ENCODE measurements at places on chromosomes 1 and 21.

DNA sequence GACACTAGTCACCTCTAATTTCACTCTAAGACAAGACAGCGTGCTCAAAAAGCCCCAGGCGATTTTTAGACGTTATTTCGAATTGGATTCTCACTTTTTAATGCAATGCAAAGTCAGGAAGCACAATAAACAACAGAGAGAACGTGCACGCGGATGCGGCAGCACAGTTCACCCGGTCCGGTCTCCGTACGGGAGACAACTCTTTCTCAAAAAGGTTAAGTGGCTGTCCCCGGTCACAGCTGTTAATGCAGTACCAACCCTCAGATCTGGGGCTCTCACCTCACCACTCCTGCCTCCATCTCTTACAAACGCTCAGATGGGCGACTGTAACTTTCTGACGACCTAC lies 1.2 kb downstream of the HP1BP3 start:
- DNase-seq = no peak

GRCh38 chr1:166933633-166934032 lies 41.7 kb downstream of the ILDR2 start:
- DNase-seq = no peak

GRCh38 chr1:88552226-88552625 lies 131.8 kb upstream of the PKN2 start:
- DNase-seq = no peak

GRCh38 chr1:24963099-24963872 lies 33.2 kb upstream of the RUNX3 start:
- peak; percentile 41 for DNase-seq

DNA sequence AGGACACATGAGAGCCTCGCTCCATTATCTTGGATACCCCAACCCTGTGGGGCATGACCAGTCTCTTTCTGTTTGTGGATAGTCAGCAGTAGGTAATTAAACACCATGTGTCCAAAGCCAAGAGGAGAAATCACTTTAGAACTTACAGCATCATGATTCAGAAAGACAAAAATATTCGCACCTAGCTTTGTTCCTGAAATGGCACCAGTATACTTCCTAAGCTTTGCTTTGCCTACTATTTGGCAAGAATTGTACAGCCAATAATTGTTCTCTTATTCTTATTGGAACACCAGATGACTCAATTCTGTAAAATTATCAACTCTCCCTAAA lies 24.2 kb downstream of the TNFRSF9 start:
- DNase-seq = no peak

GRCh38 chr1:6511561-6512244 lies 20.2 kb upstream of the PLEKHG5 start:
- no peak for DNase-seq

DNA sequence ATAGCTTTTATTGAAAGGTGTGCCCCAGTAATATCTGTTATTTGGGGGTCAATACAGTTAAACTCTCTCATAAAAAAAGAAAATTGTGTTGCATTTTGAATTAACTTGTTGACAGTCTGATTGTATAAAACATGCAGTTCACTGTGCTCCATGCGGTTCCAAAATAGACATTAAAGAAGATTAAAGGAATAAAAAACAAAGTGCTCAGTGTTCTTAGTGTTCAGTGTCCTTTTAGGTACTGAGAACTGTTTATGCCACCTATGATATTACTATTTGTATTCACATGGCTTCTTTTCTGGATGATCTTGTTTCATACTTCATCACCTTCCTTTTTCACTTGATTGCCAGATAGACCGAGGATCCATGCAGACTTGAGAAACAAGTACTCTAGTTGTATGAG lies 15.3 kb upstream of the SGIP1 start:
- DNase-seq = no peak

DNA sequence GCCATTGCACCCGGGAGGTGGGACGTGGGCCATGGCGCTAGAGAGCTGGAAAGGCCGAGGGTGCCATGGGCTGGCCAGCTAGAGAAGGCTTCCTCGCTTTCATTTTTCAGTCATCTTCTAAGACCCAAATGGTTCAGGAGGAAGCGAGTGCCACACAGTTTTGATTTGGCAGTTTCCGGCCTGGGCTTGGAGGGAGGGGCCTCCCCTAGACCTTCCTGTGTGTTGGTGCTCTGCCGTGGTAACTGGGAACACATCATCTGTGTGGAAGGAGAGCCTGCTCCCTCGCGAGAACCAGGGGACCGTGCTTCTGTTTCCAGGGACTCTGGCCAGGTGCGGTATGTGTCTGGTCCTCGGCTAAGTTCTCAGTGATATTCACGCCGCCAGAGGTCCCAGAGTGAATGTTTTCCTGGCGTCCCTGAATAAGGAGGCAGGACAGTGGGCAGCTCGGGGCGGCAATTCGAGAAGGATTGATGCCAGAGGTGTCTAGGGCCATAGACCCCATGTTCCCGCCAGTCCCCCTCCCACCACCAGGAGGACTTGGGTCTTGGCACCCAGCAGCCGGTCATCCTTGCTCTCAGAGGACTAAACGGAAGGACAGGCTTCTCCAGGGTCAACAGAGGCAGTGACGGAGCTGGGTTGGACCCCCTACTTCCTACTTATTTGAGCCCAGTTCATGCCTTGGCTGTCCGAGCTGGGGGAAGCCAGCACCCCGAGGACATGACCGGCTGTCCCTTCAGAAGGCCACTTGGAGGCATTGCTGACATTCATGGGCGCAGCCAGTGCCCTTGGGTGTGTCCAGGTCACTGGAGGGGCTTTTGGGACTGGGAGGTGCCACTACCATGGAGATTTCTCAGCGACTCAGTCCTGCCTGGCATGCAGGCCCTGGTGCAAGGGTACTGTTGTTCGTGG lies 2.7 kb upstream of the NPHP4 start:
- DNase-seq = peak; percentile 54

- no peak for DNase-seq
Measured at GRCh38 chr1:104884939-104885338, 1135.2 kb downstream of the AMY1C start.

GRCh38 chr1:217343907-217344306 lies 287.0 kb downstream of the GPATCH2 start:
- DNase-seq = no peak

- DNase-seq = no peak
Measured at GRCh38 chr21:18244671-18245463, at the start of gene CHODL. Gene CHODL (plus strand): TSS chr21:18244833. CDS start chr21:18245224, 391 bp downstream.

DNA sequence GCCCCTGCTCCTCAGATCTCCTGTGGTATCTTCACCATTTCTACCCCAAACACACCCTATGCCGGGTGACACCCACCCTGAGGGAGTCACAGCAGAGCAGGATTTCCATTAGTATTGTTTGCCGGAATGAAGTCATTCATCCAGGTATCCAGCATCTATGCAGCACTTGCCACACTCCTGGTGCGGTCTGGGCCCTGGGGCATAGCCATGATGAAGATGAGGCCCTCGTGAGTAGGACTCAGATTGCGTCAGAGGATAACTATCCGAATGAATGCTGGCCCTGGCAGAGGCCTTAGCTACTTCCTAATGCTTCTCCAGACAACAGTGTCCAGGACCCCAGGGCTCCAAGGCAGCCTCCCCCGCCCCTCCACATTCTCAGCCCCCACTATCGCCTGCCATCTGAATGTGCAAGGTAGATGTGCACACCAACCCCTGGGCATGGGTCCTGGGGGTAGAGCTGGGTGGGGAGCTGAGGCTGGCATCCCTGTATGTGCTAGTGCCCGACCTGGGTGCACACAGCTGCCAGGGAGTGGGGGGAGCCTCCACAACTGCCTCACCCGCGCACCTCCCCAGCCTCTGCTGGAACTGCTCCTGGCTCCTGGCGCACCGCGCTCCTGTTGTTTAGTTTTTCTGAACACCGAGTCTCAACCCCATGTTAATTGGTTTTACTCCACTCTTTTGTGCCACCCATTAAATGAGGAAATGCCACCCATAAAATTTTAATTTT lies 25.5 kb upstream of the ZC3H12A start:
- no peak for DNase-seq

DNA sequence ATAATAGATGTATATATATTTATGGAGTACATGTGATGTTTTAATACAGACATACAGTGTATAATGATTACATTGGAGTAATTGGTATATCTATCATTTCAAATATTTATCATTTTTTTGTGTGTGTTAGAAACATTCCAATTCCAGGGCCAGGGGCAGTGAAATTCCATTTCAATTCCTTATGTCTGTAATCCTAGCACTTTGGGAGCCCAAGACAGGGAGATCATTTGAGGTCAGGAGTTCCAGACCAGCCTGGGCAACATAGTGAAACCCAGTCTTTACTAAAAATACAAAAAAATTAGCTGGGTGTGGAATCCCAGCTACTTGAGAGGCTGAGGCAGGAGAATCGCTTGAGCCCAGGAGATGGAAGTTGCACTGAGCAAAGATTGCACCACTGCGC lies 30.4 kb upstream of the PDC start:
- no peak for DNase-seq

GRCh38 chr1:204171751-204172178 lies 5.6 kb upstream of the REN start:
- DNase-seq = no peak

DNA sequence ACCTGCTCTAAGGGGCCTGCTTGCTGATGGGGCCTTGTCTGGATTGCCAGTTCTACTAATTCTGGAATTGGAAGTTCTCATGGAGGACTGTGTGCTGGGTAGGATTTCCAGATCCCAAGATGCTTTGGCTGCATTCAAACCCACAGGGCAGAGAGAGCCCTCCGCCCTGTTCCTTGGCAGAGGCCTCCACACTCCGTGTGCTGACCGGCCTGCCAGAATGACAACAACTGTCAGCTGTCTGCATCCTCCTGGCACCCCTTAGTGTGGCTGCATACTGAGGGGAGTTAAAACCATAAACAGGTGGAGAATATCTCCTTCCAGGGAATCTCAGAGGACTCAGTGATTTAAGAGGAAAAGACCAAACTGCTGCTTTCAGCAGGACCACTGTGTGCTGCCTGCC lies 60.7 kb downstream of the ADARB1 start:
- DNase-seq = no peak

DNA sequence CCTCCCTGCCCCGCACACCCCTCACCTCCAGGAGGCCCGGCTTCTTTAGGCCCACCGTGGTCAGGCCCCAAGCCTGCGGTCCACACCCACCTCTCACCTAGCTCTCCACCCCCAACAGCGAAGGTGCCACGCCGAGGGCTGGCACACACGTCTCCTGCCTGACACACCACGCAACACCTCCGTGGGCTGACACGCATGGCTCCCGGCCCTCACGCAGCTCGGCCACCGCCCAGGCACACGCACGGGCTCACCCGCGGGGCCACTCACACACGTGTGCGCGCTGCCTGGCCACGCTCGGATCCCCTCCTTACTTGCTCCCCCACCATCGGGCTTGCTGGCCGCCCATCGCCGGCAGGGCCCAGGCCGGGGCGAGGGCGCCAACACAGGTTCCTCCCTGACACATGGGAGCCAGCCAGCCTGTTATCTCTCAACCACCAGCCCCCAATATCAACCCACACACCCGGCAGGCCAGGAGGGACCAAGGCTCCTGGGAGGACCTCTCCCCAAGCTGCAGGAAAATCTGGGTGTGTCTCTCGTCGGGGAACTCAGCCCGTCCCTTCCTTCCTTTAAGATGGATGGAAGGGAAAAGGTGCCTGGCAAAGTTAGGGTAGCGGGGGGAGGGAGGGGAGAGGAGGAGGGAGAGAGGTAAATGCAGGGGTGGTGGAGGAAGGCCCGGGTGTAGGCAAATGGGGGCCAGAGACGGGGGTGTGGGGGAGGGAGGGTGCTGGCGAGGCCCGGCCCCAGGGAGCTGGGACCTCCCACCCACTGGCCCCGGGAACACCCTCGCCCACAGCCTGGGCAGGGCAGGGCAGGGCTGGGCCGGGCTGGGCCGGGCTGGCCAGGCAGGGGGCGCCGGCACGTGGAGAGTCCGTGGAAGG lies 546 bp downstream of the ELOVL1 start:
- DNase-seq = no peak

- no peak for DNase-seq
Measured at GRCh38 chr1:161179698-161180097, 2.4 kb upstream of the B4GALT3 start.

GRCh38 chr1:72915581-72915980 lies 633.2 kb upstream of the NEGR1 start:
- DNase-seq = no peak

DNA sequence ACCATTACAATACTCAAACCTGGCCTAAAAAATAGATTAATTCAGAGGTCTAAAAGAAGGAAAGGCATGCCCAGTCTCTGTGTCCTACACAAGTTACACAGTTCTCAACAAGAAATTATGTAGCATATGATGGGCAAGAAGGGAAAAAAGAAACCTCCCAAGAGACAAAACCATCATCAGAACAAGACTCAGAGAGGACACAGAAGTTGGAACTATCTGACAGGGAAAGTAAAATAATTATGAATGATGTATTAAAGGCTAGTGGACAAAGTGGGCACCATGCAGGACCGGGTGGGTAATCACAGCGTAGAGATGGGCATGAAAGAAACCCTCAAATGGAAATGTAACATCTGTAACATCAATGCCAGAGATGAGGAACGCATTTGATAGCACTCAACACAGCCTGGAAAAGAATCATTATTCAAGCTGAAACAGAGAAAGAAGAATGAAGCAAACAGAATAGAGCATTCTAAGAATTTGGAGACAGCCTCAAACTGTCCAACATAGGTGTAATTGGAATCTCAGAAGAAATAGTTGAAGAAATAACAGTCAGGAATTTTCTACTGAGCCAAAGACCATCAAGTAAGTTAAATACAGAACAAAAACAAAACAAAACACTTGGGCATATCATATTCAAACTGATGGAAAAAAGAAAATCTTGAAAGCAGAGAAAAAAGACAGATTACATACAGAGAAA lies 29.7 kb downstream of the PER3 start:
- DNase-seq = no peak

DNA sequence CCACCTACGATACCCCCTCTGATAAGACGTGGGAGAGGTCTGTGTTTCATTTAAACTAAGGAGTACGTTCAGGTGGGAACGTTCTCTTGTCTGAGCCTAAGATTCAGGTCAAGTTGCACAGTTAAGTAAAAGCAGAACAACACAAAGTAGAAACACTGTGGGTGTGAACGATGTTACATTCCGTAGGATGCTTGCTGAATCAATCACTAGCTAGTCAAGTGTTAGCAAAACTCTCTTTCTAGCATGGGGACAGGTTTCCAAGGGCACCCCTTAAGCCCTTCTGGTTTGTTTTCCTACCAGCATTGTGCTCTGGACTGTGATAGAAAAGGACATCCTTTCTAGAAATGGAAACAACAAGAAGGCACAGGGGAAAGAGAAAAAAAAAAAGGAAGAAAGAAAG lies 13.3 kb downstream of the C1orf162 start:
- no peak for DNase-seq

DNA sequence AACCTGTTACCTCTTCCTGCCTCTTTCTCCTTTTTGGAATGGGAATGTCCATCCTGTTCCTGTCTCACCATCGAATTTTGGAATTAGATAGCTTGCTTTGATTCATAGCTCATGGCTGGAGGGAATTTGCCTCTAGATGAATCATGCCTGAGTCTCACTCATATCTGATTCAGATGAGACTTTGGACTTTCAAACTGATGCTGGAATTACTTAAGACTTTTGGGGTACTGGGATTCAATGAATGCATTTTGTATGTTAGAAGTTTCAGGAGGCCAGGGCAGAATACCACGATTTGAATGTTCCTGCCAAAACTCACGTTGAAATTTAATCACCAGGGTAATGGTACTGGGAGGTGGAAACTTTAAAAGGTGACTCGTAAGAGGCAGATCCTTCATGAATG lies 132.4 kb downstream of the DSCAM start:
- DNase-seq = no peak

GRCh38 chr1:231411036-231411531 lies 11.0 kb downstream of the EGLN1 start:
- no peak for DNase-seq

GRCh38 chr1:9569267-9569666 lies 19.4 kb upstream of the TMEM201 start:
- no peak for DNase-seq

All from effector CD4-positive, alpha-beta T cell (primary cell).